ENCODE measurements at places on chromosomes 7 and 10.
A peak's percentile ranks its signal among the peaks of the same experiment; 100 is the strongest.

GRCh38 chr10:23081221-23081750 is 14.1 kb upstream of the MSRB2 start:
- DNase-seq = peak; percentile 73

DNA sequence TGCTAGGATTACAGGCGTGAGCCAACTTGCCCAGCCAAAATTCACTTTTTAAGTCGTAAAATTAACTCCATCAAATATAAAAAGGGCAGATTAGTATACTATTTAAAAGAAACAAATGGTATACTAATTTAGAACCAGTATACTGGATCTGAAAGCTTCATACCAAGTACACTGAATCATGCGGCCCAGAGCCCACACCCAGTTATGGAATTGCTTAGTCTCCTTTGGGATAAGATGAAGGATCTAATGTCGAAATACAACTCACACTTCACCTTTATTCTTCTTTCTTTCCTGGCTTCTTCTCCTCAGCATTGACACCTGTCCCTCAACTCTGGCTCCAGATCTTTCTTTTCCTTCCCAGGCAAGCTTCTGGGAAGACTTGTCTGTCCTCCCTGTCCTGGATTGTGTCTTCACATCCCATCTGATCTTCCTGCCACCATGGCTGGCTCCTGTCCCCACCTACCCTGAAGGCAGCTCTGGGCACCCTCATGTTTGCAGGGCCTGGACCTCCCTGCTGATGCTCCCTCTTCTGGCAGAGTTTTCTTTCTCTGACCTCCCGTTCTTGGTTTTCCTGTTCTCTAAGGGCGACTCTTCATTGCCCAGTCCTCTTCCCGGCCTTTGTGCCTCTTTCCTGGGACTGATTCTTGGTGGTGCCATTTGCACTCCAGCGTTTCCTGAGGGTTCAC is 57.8 kb upstream of the CTBP2 start:
- peak; percentile 68 for DNase-seq

- peak; percentile 70 for DNase-seq
Observed at GRCh38 chr7:101602484-101603241, 26.4 kb downstream of the MYL10 start.

GRCh38 chr7:102983602-102984001 is 70.8 kb downstream of the LRRC17 start:
- DNase-seq = peak; percentile 79

DNA sequence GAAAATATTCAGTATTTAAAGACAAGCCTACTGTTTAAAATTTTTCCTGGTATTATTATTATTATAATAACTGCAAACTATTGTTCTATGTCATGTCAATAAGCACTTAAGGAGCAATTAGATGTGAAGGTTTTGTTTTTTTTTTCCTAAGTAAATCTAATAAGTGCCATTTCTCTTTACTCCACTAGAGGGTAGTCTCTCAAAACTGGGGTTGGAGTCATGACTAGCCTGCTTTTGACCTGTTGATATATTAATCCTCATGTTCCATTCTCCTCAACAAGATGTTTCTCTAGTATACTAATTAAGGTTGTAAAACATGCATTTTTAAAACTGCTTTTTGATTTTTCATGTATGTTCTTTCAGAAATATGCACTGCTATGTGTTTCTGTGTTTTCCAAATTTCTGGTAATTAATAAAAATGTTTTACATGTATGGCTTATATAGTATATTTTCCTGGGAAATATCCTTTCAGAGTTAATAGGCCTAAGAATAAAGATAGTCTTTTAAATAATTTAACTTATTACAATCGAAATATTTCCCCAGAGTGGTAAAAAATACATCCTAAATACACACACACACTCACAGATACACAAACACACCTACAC is 1.0 kb upstream of the LRRN3 start:
- peak; percentile 75 for DNase-seq

DNA sequence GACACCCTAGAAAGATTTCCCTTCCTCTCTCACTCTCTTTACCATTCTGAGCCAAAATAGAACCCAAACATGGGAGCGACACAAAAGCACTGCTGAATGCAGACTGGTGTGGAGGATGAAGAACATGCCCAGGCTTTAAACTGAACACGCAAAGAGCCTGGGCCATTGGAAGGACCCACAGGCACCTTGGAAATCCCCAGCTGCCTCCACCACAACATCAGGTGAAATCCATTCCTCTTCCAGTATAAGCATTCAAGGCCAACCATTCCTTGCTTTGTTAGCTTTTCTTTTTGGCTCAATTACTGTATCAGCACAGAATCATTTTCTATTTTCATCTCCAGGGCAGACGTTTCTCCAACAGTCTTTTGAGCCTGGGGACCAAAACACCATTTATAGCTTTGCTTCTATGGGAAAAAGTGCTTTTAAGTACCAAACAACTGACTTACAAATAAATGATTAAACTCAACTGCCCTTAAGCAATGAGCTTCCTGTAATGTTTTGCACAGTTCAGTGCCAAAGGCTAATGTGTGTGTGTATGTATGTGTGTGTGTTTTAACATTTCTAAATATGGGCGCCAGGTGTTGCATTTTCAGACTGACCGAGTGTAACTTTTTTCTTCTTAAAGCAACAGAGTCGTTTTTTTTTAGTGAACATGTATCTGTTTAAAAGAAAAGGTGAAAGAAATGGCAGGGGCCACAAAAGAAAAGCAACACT is 16.2 kb upstream of the BLNK start:
- DNase-seq = peak; percentile 1

DNA sequence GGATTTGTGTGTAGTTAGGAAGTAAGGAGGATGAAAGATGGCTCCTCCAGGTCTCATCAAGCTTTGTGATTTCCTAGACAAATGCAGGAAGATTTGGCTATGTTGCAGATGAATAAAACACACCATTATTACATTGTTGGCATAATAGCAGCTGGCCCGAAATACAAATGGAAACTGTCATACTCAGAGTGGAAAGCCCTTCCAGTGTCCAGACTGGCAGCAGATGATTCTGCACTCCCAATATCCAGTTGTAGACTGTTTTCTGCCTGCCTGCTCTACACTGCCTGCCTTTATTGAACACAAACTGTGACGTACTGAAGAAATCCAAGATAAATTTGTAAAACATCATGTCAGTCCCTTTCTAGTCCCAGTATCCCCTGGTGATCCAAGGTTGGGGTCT is 99.7 kb upstream of the FZD1 start:
- no peak for DNase-seq

GRCh38 chr10:36578306-36578705 is 547.1 kb upstream of the ANKRD30A start:
- DNase-seq = peak; percentile 37

DNA sequence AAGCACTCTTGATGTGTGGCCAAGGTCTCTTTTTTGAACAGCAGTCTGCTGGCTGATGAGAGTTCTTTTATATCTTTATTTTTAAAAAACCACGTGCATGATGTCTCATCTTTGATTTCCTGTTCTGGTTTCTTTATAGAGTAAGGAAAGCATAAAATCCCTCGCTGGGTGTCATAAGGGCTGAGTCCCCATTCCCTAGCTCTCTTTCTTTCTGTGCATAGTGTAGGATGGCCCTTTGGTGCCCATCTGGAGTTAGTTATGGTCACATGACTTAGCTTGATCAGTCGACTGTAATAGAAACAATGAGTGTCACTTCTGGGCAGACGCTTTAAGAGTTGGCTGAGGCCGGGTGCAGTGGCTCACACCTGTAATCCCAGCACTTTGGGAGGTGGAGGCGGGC is 38.5 kb downstream of the GHRHR start:
- DNase-seq = peak; percentile 33

DNA sequence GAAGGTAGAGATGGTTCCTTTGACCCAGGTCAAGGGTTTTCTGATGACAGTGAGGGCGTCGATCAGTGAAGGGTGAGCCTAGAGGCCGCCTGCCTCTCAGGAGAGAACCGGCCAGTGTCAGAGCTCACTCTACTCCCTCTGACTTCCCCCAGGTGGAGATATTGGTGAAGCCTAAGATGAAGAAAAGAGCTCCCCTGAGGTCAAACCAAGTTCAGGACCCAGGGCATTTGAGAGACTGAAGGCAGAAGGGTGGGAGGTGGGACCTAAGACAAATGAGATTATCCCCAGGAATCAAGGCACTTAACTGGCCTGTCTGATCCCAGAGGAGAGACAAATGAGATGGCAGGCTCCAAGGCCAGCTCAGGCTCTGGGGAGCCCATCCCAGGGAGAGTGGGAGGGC is 104.7 kb downstream of the CDH23 start:
- DNase-seq = no peak

- no peak for DNase-seq
Observed at GRCh38 chr7:41730161-41730560, 27.3 kb upstream of the INHBA start.

GRCh38 chr10:46537309-46537708 is 19.1 kb downstream of the GPRIN2 start:
- no peak for DNase-seq

- no peak for DNase-seq
Observed at GRCh38 chr10:76546411-76546810, 1091.2 kb downstream of the KCNMA1 start.

DNA sequence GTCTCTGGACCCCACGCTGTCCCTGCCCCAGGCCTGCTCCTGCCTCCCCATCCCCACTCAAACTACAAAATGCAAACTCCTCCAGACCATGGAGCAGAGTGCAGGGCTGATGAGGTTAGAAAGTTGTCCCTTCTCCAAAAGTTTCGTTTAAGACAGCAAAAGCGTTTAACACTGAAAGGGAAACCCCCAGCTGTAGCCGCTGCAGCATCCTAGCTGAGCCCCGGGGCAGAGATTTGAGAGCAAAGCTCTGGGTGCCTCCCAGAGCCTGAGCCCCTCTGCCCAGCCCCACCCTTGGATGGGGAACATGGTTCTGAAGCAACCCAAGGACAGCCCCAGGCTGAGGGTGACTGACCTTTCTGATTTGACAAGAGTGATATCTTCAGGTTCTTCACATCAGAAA is 52.8 kb upstream of the ENO4 start:
- no peak for DNase-seq

GRCh38 chr10:15237351-15237750 is 68.9 kb upstream of the NMT2 start:
- DNase-seq = peak; percentile 77

DNA sequence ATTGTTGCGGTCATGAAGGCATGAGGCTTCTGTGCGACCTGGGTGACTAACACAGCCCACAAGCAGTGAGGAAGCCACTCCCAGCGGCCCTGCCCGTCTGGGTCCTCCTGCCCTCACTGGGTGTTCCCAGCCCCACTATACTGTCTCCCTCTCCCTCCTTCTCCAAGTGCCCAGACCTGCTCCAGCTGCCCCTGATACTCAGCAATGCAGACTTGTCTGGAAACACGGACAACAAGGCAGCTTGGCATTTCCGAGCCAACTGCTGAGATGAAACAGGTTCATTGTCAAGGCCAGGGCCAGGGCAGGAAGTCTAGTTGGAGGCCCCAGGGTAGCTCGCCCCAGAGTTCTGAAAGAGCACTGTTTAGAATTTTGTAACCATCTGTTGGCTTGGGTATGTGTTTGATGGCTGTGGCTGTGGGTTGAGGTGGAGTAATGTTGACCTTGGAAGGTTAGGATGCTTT is 95.7 kb downstream of the RBM20 start:
- no peak for DNase-seq

- DNase-seq = no peak
Observed at GRCh38 chr7:30941582-30942323, 22.0 kb upstream of the GHRHR start.

- DNase-seq = no peak
Observed at GRCh38 chr7:141480953-141481352, 70.3 kb upstream of the AGK start.

GRCh38 chr7:92793656-92794205 is 42.6 kb downstream of the CDK6 start:
- DNase-seq = no peak

GRCh38 chr10:73816917-73817729 is 5.7 kb upstream of the NDST2 start:
- peak; percentile 45 for DNase-seq

DNA sequence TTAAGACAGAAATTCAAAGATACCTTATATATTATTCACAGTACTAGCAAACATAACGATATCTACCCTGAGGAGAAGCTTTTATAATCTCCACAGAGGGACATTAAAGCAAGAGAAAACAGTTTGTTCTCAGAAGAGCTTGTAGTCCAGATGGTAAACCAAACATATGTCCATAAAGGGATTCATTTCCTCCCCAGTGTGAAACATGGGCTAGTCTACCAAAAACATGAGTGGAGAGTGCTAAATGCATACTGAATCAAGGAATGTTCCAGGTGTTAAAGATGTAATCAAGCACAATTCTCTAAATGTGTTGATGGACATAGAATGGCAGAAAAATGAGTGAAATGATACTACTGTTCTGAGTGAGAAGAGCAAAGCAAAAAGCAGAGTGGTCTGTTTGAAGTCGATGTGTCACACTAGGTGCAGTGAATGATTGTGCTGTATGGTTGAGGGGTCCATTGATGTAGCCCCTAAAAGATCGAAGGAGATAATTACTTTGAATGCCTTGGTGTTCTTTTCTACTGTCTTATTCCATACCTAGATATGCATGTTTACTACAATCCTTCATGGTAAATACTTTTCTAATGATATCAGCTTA is 25.3 kb downstream of the BCAP29 start:
- DNase-seq = no peak

DNA sequence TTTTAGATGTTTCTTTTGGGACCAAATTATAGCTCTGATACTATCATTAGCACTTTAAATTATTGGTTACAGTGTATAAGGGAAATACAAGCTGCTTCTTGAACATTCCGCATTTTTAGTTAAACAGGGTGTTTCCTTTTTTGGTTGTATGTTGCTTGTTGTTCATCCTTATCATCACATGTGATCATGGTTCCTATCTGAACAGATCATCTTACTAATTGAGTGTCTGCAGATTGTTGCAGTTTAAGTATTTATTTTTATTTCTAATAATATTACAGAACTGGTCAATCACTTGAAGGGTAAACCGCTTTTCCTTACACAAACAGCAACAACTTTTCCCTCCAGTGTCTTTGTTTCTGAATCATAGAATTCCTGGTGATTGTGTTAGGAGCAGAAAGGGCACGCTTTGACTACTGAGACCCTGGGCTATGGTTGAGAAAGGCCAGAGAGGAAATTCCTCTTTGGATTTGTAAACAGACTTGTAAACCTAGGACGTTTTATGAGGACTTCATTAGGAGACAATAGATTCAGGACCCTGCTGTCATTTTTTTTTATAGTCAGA is 37.2 kb downstream of the CHN2 start:
- DNase-seq = no peak

DNA sequence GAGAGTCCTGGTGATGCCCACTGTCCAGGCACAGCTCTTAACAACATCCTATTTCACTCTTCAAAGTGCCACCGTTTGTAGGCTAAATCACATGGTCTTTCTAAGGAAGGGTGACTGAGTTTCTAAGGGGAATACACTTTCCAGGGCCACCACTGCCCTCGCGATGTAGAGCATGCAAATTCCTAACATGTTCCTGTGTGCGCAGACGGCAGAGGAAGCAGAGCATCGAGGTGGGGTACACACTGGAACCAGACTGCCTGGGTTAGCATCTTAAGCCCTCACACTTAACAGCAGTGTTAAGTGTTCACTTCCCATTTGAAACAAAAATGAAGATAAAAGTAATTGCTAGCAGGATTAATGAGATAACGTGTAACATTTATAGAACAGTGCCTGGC is 3.0 kb downstream of the VOPP1 start:
- no peak for DNase-seq

GRCh38 chr10:29057822-29058331 is 231.0 kb upstream of the LYZL1 start:
- peak; percentile 88 for DNase-seq

- peak; percentile 98 for DNase-seq
Observed at GRCh38 chr10:11757454-11757820, 15.3 kb downstream of the ECHDC3 start.

- DNase-seq = no peak
Observed at GRCh38 chr7:42763137-42763551, 148.7 kb downstream of the C7orf25 start.
